ENCODE measurements at places on chromosomes 13 and 19. TPM values are rescaled to one million over a fixed set of nuclear protein-coding genes. Genes with fewer than 3 reads are reported as not detected.

The ERFL gene
- total RNA-seq: not detected

The SLC15A1 gene
- not detected for total RNA-seq

The FLT1 gene
- total RNA-seq: 3.6 TPM

The FBN3 gene
- total RNA-seq: not detected

The ARGLU1 gene
- total RNA-seq: 17.8 TPM

The ZNF112 gene
- total RNA-seq: 4.4 TPM

The IPO5 gene
- 178 TPM for total RNA-seq

The PSG6 gene
- not detected for total RNA-seq

The PRSS57 gene
- total RNA-seq: not detected

The TEX26 gene
- not detected for total RNA-seq

The IGFLR1 gene
- total RNA-seq: 2.9 TPM

The NLRP8 gene
- not detected for total RNA-seq

The PLIN5 gene
- 1.3 TPM for total RNA-seq

The ZNF844 gene
- total RNA-seq: 5.2 TPM

The ANGPTL4 gene
- total RNA-seq: 290 TPM

The CYP2A6 gene
- total RNA-seq: not detected

The RNASEH2B gene
- total RNA-seq: 20.4 TPM

The CPB2 gene
- not detected for total RNA-seq

The LRRC4B gene
- under 0.01 TPM for total RNA-seq

The B3GNT3 gene
- total RNA-seq: not detected

The LGALS14 gene
- not detected for total RNA-seq

The ZNF816 gene
- total RNA-seq: 23.7 TPM

The PTH2 gene
- total RNA-seq: not detected

The PLEKHG2 gene
- 30.3 TPM for total RNA-seq

The SLITRK6 gene
- 1.4 TPM for total RNA-seq

The PLPPR2 gene
- 54.5 TPM for total RNA-seq

The ZNF132 gene
- total RNA-seq: 3.9 TPM

The RNASEH2A gene
- 7.4 TPM for total RNA-seq

The NLRP5 gene
- total RNA-seq: not detected

The RUBCNL gene
- total RNA-seq: not detected

The COL5A3 gene
- total RNA-seq: 70.0 TPM

The COL4A1 gene
- 1,500 TPM for total RNA-seq

The FBXO27 gene
- total RNA-seq: 0.18 TPM

The POGLUT2 gene
- total RNA-seq: 30.8 TPM

The ZNF66 gene
- total RNA-seq: 0.72 TPM

The METTL21C gene
- total RNA-seq: not detected

The EBI3 gene
- total RNA-seq: 0.18 TPM

The SELENOV gene
- not detected for total RNA-seq

The OVOL3 gene
- not detected for total RNA-seq
